ENCODE measurements at places on chromosomes 2 and 18. TPM values are rescaled to one million over a fixed set of nuclear protein-coding genes. Genes with fewer than 3 reads are reported as not detected.

ABCG8 gene
- total RNA-seq: not detected

ZNF24 gene
- 24.0 TPM for total RNA-seq

SPP2 gene
- not detected for total RNA-seq

FBXO15 gene
- total RNA-seq: 0.87 TPM

NLRC4 gene
- total RNA-seq: not detected

- peak; percentile 16 for DNase-seq
Observed at GRCh38 chr18:61901323-61901986, 8.6 kb upstream of the RNF152 start.

GRCh38 chr2:28576714-28577113 is 80.9 kb downstream of the PLB1 start:
- no peak for DNase-seq

DNA sequence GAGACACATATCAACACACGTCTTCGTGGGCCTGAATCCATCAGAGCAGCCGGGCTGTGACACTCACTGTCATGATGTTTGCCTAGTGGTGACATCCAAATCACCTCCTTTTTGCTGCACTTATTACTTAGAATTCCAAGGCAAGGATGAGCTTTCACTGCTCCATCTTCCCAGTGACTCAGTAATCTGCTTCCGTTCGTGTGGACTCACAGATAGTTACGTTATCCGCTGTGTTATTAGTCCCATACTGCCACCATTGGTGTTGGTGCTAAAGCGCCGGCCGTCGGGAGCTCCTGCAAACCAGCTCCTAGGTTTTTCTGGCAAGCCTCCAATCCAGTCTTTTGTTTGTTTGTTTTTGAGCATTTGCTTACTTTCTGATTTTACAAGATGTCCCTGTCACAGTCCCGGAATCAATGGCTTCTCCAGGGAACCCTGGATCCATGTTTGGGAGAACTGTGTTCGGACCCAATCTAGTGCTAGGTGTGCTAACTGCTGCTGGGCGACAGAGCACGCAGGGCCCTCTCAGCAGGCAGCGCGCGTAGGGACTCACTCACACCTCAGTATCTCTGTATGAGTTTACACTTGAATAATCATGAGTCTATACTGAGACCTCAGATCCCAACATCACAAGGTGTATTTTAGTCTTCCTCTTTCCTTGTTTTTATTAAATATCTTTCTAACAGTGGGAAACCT is 42.6 kb downstream of the HDAC4 start:
- no peak for DNase-seq

DNA sequence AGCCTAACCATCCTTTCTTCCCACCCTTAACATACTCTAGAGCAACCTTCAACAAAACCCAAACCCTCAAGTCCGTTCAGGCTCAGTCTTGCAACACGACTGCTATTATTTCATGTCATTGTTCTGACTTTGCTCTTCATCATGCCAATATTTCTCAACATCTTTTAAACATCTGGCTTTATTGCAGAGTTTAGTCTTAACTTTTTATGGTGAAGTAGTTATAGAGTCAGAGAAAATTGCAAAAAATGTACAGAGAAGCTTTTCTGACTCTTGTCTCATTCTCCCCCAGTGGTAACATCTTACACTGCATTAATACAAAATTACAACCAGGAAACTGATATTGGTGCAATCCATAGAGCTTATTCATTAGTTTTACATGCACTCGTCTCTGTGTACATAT is 3.9 kb downstream of the MARCO start:
- DNase-seq: no peak

DNA sequence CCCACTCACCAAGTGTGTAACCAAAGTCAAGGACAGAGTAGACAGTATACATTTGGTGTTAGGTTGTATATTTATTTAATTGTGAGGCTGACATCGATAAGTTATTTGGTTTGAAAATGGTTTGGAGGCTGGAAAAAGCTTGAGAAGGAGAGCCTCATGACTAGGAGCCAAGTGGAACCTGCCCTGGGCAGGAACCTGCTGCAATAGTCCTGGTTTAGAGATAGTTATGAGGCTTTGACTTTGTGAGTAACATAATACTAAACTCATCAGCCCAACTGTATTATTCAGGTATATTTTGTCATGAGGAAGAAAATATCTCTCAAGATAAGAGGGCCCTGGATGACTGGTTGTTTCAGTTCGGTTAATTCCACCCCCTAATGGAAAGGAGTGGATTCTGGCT is 234.3 kb upstream of the CYRIA start:
- no peak for DNase-seq

- no peak for DNase-seq
Observed at GRCh38 chr2:25320077-25320476, 21.6 kb downstream of the DNMT3A start.

GRCh38 chr2:110873056-110873502 is 140.7 kb downstream of the ACOXL start:
- no peak for DNase-seq

GRCh38 chr2:205895981-205896655 is 189.9 kb downstream of the INO80D start:
- no peak for DNase-seq

DNA sequence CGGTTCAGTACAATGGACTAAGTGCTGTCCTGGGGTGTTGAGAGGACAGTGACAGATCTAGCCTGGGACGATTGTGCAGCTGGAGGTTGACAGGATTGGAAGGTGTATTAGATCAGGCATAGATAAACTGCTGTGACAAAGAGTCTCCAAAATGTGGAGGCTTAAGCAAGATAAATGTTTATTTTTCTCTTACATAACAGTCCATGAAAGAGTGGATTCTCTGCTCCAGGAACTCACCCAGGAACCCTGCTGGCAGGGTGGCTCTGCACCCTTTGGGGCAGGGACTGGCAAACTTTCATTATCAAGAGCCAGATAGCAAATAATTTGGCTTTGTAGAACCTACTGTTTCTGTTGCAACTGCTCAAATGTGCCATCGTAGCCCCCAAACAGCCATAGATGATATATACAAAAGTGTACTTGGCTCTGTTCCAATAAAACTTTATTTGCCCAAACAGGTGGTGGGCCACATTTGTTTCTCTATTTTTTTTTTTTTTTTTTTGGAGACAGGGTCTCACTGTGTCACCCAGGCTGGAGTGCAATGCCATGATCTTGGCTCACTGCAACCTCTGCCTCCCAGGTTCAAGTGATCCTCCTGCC is 9.7 kb downstream of the HRH4 start:
- DNase-seq: no peak

GRCh38 chr18:80068571-80069272 is 34.5 kb downstream of the RBFA start:
- no peak for DNase-seq

- DNase-seq: no peak
Observed at GRCh38 chr2:143615562-143615961, 486.3 kb downstream of the ARHGAP15 start.

DNA sequence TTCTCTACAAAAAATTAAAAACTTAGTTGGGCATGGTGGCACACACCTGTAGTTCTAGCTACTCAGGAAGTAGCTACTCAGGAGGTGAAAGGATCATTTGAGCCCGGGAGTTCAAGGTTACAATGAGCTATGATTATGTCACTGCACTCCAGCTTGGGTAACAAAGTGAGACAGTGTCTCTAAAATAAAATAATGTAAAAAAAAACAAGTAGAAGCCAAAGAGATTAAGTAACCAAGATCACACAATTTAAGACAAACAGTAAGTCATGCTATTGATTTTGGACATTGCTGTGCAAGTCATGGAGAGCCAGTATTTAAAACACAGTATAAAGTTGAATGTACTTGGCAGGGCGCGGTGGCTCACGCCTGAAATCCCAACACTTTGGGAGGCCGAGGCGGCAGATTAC is 20.5 kb downstream of the ITSN2 start:
- DNase-seq: no peak

- no peak for DNase-seq
Observed at GRCh38 chr2:111015283-111015995, 105.3 kb upstream of the BCL2L11 start.

GRCh38 chr2:67619204-67619603 is 222.1 kb downstream of the ETAA1 start:
- DNase-seq: no peak

GRCh38 chr2:13916066-13916465 is 716.5 kb upstream of the LRATD1 start:
- DNase-seq: no peak

Data from epithelial cell of proximal tubule (primary cell).